Neural crest cell (in vitro differentiated cells): ENCODE measurements at places on chromosomes 13 and 19. TPM values are rescaled to one million over a fixed set of nuclear protein-coding genes. Genes with fewer than 3 reads are reported as not detected.
A peak's percentile ranks its signal among the peaks of the same experiment; 100 is the strongest.

DNA sequence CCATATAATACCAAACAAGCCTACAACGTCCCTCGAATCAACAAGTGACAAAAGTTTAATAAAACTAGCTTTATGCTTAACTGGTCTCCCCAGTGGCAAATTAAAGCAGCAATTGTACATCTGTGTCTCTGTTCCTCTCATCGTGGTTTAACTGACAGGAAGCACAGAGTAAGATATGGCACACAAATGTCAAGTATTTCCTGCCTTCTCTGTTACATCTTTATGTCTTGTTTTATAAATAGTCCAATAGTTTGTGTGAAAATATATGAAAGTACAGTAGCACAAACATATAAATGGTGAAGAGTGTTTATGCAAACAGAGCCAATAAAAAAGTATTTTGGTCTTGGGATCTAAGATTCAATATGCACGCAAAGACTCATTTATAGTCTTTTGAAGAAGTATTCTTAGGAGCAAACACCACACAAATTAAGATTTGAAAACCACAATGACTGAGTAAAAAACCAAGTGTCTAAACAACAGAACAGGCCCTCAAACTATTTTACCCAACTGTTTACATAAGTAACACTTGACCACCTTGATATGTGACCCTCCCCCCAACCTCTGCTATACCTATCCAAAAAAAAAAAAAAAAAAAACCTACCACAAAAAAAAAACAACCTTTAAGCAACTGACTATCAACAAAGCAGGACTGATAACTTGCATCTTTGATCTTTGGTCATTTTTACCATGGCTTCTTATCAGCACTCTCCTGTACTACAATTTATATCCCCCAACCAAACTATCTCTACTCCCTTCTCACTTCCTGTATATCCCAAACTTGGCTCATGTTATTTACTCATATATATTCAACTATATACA is 14.0 kb downstream of the ELF1 start:
- no peak overlapping the region for H3K27ac ChIP-seq
- no peak overlapping the region for H3K4me3 ChIP-seq
- H3K27me3 ChIP-seq = no peaks in the 10 kb centered on the region

DNA sequence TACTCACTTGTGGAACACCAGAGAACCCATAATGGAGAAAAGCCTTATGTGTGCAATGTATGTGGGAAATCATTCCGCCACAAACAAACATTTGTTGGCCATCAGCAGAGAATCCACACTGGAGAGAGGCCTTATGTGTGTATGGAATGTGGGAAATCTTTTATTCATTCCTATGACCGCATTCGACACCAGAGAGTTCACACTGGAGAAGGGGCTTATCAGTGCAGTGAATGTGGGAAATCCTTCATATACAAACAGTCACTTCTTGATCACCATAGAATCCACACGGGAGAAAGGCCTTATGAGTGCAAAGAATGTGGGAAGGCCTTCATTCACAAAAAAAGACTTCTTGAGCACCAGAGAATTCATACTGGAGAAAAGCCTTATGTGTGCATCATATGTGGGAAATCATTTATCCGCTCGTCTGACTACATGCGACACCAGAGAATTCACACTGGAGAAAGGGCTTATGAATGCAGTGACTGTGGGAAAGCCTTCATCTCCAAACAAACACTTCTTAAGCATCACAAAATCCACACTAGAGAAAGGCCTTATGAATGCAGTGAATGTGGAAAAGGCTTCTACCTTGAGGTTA is 10.9 kb downstream of the ZNF549 start:
- no peak for DNase-seq
- H3K4me1 ChIP-seq = no peaks in the 10 kb centered on the region
- H3K36me3 ChIP-seq = peaks cover 93% of the 10 kb centered on the region
- H3K27ac ChIP-seq = no peak overlapping the region
- no peaks in the 10 kb centered on the region for H3K27me3 ChIP-seq

DNA sequence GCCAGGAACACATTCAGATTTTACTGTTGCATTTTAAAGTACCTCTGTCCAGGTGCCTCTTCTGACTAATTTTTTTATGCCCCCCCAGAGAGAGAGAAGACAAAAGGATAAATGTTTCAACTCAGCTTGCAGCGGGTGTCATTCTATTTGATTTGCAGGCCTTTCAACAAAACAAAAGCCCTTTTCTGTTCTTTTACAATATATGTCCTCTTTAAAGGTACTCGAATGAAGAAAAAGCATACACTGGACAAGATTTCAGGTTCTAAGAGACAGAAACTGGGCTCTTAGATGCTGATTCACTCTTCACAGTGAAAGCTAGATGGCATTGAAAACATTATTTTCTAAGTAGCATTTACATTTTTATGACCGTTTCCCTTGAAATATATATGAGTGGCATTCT is 2.9 kb upstream of the FRY start:
- no peak overlapping the region for H3K4me3 ChIP-seq
- H3K27me3 ChIP-seq = peaks cover 24% of the 10 kb centered on the region
- DNase-seq = no peak
- no peaks in the 10 kb centered on the region for H3K36me3 ChIP-seq
- peaks cover 33% of the 10 kb centered on the region for H3K4me1 ChIP-seq
- H3K27ac ChIP-seq = no peak overlapping the region

DNA sequence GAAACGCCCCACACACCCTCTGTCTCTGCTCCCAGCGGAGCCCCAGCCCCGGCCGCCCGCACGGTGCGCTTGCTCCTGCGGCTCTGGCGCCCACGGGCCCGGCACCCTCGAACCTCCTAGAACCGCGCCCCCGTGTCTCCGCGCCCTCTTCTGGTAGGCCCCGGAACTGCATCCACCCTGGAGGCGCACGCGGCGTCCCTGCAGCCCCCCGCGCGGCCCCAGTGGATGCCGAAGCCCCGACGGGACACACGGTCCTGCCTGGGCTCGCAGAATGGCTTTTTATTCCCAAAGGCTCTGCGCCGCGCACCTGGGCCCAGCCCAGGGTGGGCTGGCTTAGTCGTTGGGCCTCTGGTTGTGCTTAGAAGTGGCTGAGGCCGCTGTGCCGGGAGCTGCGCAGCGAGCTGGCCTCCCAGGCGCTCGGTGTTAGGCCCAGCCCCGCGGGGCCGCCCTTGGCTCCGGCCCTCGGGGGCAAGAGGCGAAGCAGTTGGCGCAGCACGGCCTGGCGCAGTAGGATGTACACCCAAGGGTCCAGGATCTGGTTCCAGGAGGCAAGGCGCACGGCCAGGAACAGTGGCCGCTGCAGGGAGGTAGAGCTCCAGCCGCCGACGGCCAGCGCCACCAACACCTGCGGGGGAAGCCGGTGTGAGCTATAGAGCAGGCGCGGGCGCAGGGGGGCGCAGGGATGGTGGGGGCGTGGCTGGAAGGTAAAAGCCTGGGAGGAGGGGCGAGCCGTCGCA is 2.8 kb downstream of the PTGER1 start:
- peaks cover 9% of the 10 kb centered on the region for H3K27me3 ChIP-seq
- peaks cover 2% of the 10 kb centered on the region for H3K36me3 ChIP-seq
- no peak overlapping the region for H3K27ac ChIP-seq

- DNase-seq = no peak
- H3K36me3 ChIP-seq = no peaks in the 10 kb centered on the region
- H3K27ac ChIP-seq = no peak overlapping the region
- H3K4me1 ChIP-seq = peaks cover 4% of the 10 kb centered on the region
- no peak overlapping the region for H3K4me3 ChIP-seq
These were observed 42.6 kb downstream of the KLF2 start for GRCh38 chr19:16367261-16367683.

The FCER2 gene
- total RNA-seq = not detected in 2 replicates

DNA sequence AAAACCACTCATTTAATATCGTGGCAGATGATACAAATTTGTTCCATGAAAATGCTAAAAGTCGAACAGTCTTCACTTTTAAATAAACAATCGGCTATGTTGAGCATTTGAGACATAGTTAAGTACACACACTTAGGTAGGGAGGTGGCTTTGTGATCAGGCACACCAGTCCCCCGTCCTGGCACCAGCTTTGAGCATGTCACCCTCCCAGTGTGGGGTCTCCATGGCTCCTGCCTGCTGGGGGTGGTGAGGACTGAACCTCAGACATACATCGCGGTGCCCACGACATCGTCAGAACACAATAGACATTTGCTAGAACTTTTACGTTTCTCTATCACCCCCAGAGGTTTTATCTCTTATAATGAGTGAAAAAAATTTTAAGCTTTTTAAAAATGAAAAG is 62.0 kb downstream of the RFX2 start:
- no peak overlapping the region for H3K4me3 ChIP-seq
- no peak overlapping the region for H3K27ac ChIP-seq
- DNase-seq = no peak
- peaks cover 11% of the 10 kb centered on the region for H3K4me1 ChIP-seq

The MYPOP gene
- total RNA-seq = 9.1 and 9.6 TPM in 2 replicates

- DNase-seq = no peak
- H3K27ac ChIP-seq = no peak overlapping the region
- no peaks in the 10 kb centered on the region for H3K27me3 ChIP-seq
- no peaks in the 10 kb centered on the region for H3K36me3 ChIP-seq
- H3K4me1 ChIP-seq = no peaks in the 10 kb centered on the region
These were observed 270.0 kb upstream of the PCDH20 start for GRCh38 chr13:61685682-61686012.

The TMEM255B gene
- 2.4 and 2.5 TPM in 2 replicates for total RNA-seq

The IZUMO2 gene
- not detected in 2 replicates for total RNA-seq

GRCh38 chr13:46751811-46752635 is 44.9 kb downstream of the ESD start:
- H3K27me3 ChIP-seq = no peaks in the 10 kb centered on the region
- H3K36me3 ChIP-seq = peaks cover 22% of the 10 kb centered on the region
- peak overlapping the region; percentile 79 for H3K27ac ChIP-seq
- H3K4me1 ChIP-seq = peaks cover 13% of the 10 kb centered on the region
- no peak for DNase-seq

- DNase-seq = no peak
- no peak overlapping the region for H3K27ac ChIP-seq
- H3K4me3 ChIP-seq = no peak overlapping the region
- H3K27me3 ChIP-seq = peaks cover 51% of the 10 kb centered on the region
These were observed 77.7 kb upstream of the VSTM2B start for GRCh38 chr19:29448046-29448445.
